Activated T-helper 1 cell treated with anti-CD3 and anti-CD28 coated beads, Interleukin-12 subunit alpha, Interleukin-12 subunit beta, Interleukin-2, Interleukin-4 antibody, amounts not matched to agents 30 ng/mL and 10 ng/mL and 1 ng/mL, durations not matched to agents 14 hours and 24 hours and 36 hours (primary cell): ENCODE measurements at places on chromosomes 7 and 10. TPM values are rescaled to one million over a fixed set of nuclear protein-coding genes. Genes with fewer than 3 reads are reported as not detected.

Gene AASS
- total RNA-seq = 1.0 TPM in 2 replicates

Gene RAMP3
- not detected in 2 replicates for total RNA-seq

Gene GIMAP7
- total RNA-seq = 46.9 and 55.1 TPM in 2 replicates

Gene HOXA2
- not detected in 2 replicates for total RNA-seq

Gene TRDMT1
- 3.3 and 4.2 TPM in 2 replicates for total RNA-seq

Gene ZNF107
- 12.6 and 13.5 TPM in 2 replicates for total RNA-seq

Gene CLDN3
- total RNA-seq = not detected in 2 replicates

Gene ZFAND4
- total RNA-seq = 11.1 and 11.5 TPM in 2 replicates

- no peak for DNase-seq
- H3K27me3 ChIP-seq = no peaks in the 10 kb centered on the region
- H3K27ac ChIP-seq = peak overlapping the region; percentile 85
- H3K4me1 ChIP-seq = peaks cover 81% of the 10 kb centered on the region
Measured at GRCh38 chr10:62063795-62064472, 162.4 kb downstream of the ARID5B start.

DNA sequence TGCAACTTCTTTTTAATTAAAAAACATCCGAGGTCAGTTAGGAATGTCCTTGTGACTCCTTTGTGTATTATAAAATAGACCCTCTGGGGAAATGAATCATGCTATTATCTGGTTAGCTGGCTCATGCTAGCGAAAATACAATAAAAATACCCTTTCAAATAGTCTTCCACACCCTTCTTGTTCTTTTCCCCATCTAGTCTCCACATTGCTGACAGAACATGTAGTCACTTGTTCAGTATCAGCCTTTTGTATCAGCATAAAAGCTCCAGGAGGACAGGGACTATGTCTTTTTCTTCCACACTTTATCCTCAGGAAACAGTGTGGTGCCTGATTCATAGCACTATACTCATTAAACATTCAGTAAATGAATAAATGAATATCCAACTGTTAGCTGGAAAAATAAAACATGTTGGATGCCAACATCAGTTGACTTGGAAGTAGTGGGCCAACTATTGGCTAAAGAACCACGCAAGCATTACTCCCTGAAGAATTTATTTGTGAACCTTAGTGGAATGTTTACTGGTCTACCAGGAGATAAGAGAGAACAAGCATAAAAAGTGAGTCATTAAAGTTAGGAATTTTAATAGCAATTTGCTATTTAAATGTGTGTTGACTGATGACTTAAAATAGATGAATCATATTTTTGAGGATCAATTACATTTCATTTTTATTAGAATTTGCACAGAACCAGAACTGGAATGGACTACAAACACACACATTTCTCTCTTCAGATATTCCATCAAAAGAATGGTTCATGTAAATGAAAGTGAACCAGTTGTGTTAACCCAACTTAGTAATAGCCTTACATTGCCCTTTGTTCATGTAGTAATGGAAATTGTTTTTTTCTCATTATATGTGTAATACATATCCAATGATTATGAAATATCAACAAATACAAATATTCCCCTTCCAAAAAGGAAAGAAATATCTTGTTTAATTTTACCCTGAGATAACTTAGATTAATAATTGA, 129.6 kb downstream of the DKK1 start:
- H3K4me3 ChIP-seq = no peak overlapping the region
- H3K4me1 ChIP-seq = no peaks in the 10 kb centered on the region
- no peak overlapping the region for H3K27ac ChIP-seq
- no peaks in the 10 kb centered on the region for H3K27me3 ChIP-seq

GRCh38 chr10:57791546-57791945, 476.1 kb downstream of the IPMK start:
- H3K4me1 ChIP-seq = no peaks in the 10 kb centered on the region
- no peak overlapping the region for H3K27ac ChIP-seq
- no peaks in the 10 kb centered on the region for H3K27me3 ChIP-seq
- no peaks in the 10 kb centered on the region for H3K36me3 ChIP-seq
- no peak overlapping the region for H3K4me3 ChIP-seq
- DNase-seq = no peak

DNA sequence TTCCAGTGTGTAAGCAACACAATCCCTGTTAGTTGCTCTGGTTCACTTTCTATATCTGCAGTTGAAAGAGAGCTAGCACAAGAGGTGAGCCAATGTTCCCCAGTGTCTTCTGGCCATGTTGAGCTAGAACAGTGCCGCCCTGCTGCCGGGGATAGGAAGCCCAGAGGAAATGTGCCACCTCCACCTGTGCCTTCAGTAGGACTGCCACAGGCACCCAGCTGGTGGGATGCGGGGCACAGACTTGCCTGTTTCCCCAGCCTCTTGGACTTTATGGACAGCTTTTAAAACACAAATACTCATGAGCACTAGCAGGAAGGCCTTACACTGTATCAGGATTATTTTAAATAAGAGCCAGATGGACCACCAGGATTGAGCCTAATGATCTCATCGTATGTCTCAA, 234.5 kb upstream of the COBL start:
- H3K4me1 ChIP-seq = no peaks in the 10 kb centered on the region
- DNase-seq = no peak
- no peak overlapping the region for H3K27ac ChIP-seq
- no peaks in the 10 kb centered on the region for H3K36me3 ChIP-seq
- no peaks in the 10 kb centered on the region for H3K27me3 ChIP-seq

DNA sequence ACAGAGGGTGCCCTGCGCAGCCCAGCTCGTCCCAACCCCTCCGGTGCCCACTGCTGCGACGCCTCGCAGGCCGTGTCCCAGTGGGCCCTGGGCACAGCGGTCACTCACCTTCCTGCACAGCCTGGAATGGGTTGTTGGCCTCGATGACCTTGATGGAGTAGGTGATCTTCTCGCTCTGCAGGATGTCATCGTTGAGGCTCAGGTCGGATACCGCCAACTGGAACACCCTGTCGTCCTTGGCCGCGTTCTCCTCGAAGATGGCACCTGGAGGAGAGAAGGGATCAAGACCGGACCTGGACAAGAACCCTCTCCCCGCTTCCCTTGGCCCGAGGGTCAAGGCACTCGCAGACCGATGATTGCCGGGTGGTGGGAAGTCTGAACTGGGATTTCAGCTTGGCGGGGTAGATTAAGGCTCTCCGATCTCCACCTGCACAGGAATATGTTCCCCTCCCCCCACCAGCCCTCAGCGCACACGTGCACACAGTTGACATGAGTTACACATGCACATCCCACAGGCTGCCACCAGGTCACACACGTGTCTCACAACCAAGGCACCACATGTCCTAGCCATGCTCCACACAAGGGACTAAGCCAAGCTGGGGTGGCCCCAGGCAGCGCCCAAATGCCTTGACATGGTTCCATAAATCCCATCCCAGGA, 2.6 kb downstream of the GRID1 start:
- H3K36me3 ChIP-seq = peaks cover 2% of the 10 kb centered on the region
- peaks cover 11% of the 10 kb centered on the region for H3K4me1 ChIP-seq
- no peak for DNase-seq

GRCh38 chr10:33653584-33654367, 319.3 kb upstream of the NRP1 start:
- no peak overlapping the region for H3K4me3 ChIP-seq
- peaks cover 2% of the 10 kb centered on the region for H3K27me3 ChIP-seq
- no peak for DNase-seq
- no peak overlapping the region for H3K27ac ChIP-seq

DNA sequence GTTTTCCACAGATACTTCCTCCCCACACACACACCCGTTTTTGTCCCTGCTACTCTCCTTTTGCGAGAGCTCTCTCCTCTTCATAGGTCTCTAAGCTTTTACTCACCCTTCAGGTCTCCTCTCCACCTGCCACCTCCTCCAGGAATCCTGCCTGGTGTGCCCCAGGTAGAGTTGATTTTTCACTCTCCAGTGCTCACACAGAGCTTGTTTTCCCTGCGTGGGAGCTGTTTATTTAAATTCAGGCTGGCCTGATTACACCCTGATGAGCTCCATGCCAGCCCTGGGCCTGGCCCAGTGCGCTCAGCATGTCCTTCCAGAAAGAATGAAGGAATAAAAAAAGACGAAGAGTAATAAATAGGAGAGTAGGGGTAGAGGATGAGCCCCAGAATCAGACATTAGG, 7.5 kb upstream of the CLDN4 start:
- no peak overlapping the region for H3K4me3 ChIP-seq
- no peak overlapping the region for H3K27ac ChIP-seq
- no peaks in the 10 kb centered on the region for H3K36me3 ChIP-seq
- H3K4me1 ChIP-seq = peaks cover 5% of the 10 kb centered on the region
- peaks cover 16% of the 10 kb centered on the region for H3K27me3 ChIP-seq
- no peak for DNase-seq

DNA sequence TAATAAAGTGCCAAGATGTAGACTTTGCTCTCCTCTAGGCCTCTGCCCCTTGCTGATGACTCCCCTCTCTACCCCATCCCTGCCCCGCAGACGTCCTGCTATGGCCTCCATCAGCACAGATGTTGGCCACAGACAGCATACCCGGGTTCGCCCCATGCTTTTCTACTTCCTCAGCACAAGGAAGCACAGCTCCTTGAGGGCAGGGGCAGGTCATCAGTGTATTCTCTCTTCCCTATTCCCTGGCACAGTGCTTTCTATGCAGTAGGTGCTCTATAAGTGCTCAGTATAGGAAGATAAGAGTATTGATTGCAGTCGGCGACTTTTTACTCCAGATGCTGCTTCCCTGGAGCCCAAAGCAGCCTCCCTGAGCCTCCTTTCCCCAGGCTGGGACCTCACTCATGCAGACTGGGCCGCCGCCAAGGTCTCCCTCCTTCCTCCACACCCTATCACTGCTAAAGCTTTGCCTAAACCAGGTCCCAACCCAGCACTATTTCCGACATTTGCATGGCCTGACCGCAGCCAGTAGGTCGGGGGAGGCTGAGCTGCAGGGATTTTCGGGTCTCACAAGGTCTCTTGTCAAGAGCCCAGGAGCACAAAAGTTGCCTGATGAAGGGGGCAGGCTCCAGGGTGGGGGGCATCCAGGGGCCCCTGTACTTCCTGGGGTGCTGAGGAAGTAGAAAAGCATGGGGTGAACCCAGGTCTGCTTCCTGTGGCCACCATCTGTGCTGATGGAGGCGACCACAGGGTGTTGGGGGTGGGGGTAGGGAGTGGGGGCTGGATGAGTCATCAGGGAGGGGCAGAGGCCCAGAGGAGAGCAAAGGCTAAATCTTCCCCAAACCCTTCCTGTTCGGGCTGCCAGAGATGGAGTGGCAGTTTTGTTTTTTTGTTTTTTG, 8.0 kb downstream of the CALHM3 start:
- no peaks in the 10 kb centered on the region for H3K27me3 ChIP-seq
- peak overlapping the region; percentile 27 for H3K4me3 ChIP-seq
- H3K36me3 ChIP-seq = peaks cover 2% of the 10 kb centered on the region
- H3K27ac ChIP-seq = peak overlapping the region; percentile 89
- peaks cover 71% of the 10 kb centered on the region for H3K4me1 ChIP-seq
- peak; percentile 69 for DNase-seq

GRCh38 chr7:133941496-133941895, 185.6 kb upstream of the LRGUK start:
- H3K27ac ChIP-seq = no peak overlapping the region
- H3K4me1 ChIP-seq = no peaks in the 10 kb centered on the region

- H3K4me1 ChIP-seq = peaks cover 23% of the 10 kb centered on the region
- H3K4me3 ChIP-seq = no peak overlapping the region
- H3K27ac ChIP-seq = no peak overlapping the region
- H3K27me3 ChIP-seq = no peaks in the 10 kb centered on the region
- peaks cover 12% of the 10 kb centered on the region for H3K36me3 ChIP-seq
Measured at GRCh38 chr10:74145133-74145532, 5.5 kb downstream of the AP3M1 start.

DNA sequence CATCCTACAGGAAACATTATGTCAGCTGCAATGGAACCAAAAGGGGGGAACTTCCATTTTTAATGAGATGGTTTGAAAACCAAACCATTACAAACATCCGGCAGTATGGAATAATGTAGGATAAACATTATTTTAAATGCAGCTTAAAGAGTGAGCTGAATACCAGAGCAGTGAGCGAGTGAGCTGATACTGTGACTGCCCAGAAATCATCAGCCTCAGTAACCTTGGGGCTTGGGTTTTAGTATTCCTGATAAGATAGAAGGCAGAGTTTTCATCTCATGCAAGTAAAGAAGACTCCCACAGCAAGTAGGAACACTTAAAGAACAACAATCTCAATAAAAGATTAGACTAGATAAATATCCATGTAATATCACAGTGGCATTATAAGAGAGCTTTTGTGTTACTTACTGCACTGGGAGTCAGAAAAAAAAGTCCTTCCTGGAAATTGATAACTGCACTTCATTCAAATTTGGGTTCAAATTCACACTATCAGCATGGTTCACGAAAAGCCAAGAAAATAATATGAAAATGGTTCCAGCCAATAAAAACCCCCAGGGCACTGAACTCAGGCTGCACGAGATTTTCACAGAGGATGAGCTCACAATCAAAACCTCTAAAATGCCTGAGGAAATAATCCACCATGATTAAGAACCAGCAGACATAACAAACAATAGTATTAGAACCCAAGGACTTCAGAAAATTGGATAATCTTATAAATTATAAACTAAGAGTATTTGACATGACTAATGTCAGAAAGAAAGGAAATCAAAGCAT, 115.7 kb downstream of the MTPAP start:
- H3K27me3 ChIP-seq = peaks cover 6% of the 10 kb centered on the region
- H3K36me3 ChIP-seq = peaks cover 2% of the 10 kb centered on the region
- no peak overlapping the region for H3K4me3 ChIP-seq
- H3K27ac ChIP-seq = no peak overlapping the region
- no peak for DNase-seq
- peaks cover 17% of the 10 kb centered on the region for H3K4me1 ChIP-seq

DNA sequence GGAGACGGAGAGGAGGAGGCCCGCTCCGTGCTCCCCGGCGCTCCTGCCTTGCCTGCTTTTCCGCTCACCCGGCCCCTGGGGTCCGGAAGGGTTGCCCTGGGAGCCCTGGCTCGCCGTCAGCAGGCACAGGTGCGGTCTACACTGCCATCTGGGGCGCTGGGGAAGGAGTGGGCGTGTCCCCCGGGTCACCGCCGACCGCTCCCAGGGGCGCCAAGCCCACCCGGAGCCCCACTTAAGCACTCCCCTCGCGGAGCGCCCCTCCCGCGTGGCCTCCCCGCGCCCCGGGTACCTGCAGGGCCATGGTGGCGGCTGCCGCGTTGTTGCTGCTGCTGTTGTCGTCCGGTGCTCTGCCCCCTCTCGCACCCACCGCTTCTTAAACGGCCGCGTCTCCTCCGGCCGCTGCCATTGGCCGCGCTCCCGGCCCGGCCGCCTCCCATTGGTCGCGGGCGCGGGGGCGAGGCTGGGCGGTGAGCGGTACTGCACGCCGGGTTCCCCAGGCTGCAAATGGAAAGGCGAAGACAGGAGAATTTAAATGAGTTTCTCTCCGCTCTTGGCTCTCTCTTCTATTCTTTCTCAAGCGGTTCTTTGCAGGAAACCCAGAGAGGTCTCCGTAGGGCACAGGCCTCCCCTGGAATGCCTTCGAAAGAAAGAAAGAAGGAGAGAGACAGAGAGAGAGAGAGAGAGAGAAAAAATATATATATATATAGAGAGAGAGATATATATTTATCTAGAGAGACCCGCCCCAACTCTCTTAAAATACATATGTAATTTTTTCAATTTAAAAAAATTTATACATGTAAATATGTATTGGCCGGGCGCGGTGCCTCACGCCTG, at the start of gene ACBD7:
ACBD7 (minus strand) TSS at position 349 of the 834 bp plus-strand sequence; CDS start at position 301, 48 bp downstream.
- no peak within 1 kb of the TSS for H3K27ac ChIP-seq
- peak; percentile 81 for DNase-seq
- H3K27me3 ChIP-seq = peaks cover 12% of the 10 kb centered on the region
- H3K4me1 ChIP-seq = peaks cover 5% of the 10 kb centered on the region
- H3K4me3 ChIP-seq = peak within 1 kb of the TSS; percentile 69
